ENCODE measurements at places on chromosomes 4 and X.
A peak's percentile ranks its signal among the peaks of the same experiment; 100 is the strongest.

- no peak for DNase-seq
These were observed 124.8 kb upstream of the KLF8 start for GRCh38 chrX:56107320-56107719.

- no peak for DNase-seq
These were observed 111.2 kb upstream of the GRXCR1 start for GRCh38 chr4:42781315-42781714.

DNA sequence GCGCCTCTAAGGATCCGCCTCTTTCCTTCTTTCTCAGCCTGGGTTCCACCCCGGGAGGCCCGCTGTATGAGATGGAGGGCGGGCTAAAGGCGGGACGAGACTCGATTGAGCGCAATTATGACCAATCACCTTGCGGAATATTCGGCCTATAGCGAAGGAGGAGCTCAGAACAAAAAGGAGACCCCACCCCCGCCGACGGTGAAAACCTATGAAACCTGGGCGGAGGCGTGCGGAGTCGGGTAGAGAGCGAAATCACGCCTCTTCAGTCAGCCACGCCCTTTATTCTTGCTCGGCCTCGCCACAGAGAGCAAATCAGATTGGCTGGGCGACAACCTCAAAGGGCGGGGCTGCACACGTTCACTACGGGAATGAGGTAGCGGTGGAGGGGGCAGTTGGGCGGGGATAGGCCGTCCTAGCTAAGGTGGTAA lies 615 bp upstream of the CDK16 start:
- peak; percentile 100 for DNase-seq

DNA sequence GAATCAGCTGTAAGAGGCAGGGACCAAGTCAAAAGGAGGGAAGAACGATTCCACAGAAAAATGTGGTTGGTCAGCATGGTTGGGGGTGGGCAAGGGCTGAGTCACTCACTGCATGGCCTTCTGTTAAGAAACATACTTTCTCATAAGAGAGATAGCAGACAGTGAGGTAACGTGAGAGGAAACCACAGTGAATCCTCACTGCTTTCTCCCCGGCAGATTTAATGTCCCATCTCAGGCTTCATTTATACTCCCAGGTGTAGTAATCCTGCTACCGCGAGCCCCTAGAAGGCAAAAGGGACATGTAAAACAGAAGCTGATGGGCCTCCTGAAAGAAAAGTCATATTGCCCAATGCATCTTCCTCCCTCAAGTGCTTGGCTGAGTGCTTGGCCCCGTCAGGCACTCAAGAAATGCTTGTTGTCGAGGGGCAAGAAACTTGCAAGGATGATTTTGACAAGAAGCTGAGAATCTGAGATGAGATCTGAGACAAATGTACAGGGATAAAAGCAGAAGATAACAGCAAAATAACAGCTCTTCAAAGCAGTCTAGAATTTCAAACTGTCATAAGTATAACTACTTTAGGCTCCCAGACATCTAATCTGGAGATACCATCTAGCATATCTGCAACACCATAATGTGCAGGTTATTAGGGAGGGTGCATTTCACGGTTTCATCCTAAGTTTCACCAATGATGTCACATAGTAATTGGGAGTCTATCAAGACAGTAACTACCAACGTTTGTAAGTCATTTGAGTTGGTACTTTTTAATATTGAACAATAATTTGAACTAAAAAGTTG lies 40.2 kb downstream of the SH3KBP1 start:
- peak; percentile 69 for DNase-seq

- DNase-seq, result no peak
These were observed 66.3 kb upstream of the ADGRG2 start for GRCh38 chrX:19188566-19188965.

DNA sequence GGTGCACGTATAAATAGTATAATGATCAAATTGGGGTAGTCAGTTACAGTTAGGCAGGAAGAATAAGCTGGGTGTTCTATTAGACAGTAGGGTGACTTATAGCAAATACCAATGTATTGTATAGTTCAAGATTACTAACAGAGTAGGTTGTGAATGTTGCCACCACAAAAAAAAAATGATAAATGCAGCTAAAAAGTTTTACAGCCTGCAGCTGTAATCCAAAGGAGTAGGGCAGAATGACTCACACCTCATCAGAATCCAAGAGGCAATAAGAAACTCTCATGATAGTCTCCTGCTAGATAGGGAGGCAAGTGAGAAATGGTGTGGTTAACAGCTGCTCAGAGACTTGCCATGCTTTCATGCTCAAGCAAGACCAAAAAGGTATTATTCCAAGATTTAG lies 19.6 kb upstream of the TCEAL4 start:
- no peak for DNase-seq

- peak; percentile 8 for DNase-seq
These were observed 58.2 kb upstream of the DKK2 start for GRCh38 chr4:107094332-107094731.

DNA sequence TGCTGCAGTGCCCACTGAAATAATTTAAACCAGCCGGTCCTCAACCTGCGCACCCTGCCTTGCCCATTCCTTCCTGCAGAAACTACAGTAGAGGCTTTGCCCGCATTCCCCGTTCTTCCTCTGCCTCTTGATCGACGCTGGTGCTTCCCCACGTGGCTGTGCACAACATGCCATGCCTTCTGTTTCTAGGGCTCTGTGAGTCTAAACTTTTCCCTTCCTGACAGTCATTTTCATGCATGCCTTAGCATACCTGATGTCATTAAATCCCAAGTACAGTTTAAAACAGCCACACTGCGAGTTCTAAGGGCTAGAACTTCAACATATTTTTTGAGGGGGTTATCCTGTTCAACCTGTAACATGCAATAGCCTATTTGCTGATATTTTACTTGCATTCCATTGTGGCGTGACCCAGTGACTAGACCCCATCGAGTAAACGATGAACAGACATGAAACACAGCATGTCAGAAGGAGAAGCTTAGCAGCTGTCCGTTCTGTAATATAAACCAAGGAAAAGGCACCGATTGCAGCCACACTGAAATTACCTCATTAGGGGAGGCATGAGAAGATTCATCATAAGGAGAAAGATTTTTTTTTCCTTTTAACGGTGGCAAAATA lies 232.5 kb downstream of the ARHGAP10 start:
- DNase-seq, result no peak

GRCh38 chr4:141853091-141853764 lies 216.8 kb downstream of the IL15 start:
- DNase-seq, result no peak

- DNase-seq, result no peak
These were observed 97.9 kb upstream of the METTL14 start for GRCh38 chr4:118587116-118587831.

GRCh38 chr4:48602763-48603162 lies 112.7 kb downstream of the ZAR1 start:
- no peak for DNase-seq

- DNase-seq, result no peak
These were observed 19.5 kb upstream of the SYTL5 start for GRCh38 chrX:37986893-37987292.

GRCh38 chr4:99144070-99144469 lies at the start of gene ADH4:
Gene ADH4, minus strand, starts transcription at chr4:99144297. Its CDS starts 75 bp downstream, at chr4:99144222.
- DNase-seq, result no peak

DNA sequence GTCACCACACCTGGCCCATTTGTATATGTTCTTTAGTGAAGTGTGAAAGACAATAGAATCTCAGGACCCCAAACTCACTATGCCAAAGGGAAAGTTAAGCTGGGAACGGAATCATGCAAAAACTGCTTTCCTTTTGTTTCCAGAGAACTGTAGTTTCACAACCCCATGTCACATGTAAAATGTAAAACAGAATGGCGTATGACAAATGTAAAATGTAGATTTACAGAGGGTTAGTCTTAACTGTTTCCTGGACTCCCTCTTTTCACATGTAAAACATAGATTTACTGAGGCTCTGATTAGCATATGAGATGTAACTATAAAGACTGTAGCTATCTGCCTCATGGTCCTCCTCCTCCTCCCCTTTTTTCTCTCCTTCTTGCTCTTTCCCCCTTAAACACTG lies 66.3 kb downstream of the ABLIM2 start:
- peak; percentile 16 for DNase-seq

DNA sequence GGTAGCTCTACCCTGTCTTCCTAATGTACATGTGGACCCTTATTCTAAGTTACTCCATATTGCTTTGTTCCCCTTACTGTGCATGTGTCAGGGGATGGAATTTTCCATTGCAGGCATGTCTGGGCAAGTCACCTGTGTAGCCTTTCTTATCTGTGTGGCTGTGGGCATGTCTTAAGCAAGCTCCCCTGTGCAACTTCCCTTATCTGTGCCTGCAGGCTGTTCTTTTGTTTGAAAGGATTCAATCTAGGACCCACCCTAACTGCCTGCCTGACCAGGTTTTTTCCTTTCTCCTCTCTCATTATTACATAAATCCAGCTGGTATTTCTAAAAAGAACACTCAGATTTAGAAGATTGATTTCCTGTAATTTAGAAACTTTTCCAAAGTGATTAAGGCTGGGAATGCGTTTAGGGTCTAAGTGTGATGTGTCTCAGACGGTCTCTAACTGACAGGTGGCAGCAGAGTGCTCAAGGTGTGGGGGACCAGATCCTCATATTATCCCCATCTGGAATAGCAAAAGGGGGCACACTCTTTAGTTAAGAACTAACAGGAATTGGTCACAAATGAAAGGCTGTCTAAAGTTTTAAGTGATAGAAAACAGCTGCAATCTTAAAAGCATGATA lies 198.9 kb upstream of the PPP1R2C start:
- peak; percentile 92 for DNase-seq

DNA sequence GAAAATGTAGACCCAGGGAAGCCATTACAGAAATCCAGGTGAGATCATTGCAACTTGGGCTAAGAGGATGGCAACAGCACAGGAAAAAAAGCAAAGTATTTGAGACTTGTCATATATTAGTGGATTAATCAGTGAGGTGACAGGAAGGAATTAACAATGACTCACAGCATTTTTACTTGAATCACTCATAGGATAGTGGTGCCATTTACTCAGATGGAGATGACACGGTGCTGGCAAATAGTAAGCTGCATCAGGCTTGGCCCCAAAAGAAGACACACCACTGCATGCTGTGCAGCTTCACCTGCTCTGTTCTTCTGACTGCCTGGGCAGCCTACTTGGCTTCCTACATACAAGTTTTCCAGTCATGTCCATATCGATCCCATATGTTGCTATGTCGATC lies 144.8 kb downstream of the FRYL start:
- no peak for DNase-seq

- DNase-seq, result no peak
These were observed 31.3 kb downstream of the SLIT2 start for GRCh38 chr4:20283039-20283438.

- DNase-seq, result no peak
These were observed 594.9 kb downstream of the KCTD8 start for GRCh38 chr4:43853565-43854264.

DNA sequence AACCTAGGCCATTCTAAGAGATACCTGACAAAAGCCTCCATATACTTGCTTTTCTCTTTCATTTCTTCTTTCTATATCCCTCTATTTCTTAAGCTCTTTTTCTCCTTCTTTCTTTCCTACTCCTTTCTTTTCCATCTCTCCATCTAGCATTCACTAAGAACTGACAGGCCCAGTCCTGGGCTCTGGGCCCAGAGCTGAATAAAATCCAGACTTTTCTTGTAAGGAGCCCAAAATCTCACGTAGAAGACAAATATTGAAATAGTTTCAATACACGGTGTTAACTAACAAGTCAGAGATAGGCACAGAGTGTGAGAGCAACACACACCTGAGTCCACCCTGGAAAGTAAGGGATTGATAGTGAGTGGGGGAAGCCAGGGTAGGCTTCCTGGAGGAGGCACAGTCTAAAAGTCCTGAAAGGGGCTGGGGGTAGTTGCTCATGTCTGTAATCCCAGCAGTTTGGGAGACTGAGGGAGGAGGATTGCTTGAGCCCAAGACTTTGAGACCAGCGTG lies 73.2 kb upstream of the EFNB1 start:
- no peak for DNase-seq

- no peak for DNase-seq
These were observed 286.3 kb upstream of the AGA start for GRCh38 chr4:177728361-177729152.

DNA sequence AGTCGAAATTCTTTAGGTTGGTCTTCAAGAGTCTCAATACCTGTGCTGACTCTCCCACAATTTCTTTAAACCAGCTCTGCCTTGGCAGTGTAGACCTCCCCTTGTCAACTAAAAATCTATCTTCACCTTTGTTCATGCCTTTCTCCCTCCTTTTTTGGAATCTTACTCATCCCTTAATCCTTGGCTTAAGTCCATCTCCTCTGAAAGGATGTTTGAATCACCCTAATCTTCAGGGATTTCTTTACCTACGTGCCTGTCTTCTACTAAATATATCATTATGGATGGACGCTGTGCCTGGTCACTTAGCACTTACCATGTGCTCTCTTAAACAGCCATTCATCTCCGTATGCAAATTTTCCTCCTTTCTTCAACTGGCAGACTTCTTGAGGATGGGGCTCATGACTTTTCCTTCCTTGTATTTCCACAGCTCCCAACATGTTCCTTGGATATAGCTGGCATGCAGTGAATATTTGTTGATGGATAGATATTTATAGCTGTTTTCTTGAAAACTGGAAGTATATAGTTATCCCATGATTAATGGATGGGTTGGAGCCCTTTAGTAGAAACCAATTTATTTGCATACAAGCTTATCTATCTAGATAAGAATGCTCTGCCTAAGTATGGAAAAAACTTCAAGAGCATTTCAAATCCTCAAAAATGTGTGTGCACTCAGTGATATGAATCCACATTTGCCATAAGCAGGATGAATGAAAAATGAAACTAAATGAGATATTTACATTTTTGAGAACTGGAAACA lies 166.6 kb downstream of the SPRY1 start:
- DNase-seq, result no peak

DNA sequence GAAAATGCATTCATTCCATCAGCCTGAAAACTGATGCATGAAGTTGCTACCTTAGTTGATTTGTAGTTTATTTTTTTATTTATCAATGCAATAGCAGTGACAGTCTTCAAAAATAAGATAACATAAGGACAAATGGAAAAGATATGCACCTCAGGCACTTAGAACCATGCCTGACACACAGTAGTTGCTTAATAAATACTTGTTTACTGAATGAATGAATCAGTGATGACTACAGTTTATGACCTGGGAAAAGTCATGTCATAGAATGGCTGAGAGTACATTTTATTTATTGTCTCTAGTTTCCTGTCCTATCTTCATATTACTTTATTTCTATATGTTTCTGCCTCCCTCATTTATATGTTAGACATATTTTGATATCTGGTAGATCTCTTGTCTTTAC lies 171.8 kb downstream of the TLL1 start:
- DNase-seq, result no peak

DNA sequence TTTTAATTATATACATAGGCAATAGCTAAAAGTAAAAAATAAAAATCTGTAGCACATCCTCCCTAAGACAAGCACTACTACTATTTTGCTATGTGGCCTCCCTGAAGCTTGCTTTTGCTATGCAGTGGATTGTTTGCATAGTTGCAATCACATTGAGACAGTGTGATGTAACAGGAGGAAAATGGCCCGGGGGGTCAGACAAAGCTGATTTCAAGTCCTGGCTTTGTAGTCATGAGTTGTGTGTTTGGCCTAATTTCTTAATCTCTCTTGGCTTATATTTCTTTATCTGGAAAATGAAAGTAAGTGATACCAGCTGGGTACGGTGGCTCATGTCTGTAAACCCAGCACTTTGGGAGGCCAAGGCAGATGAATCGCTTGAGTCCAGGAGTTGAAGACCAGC lies 166.6 kb downstream of the LHFPL1 start:
- DNase-seq, result no peak

- no peak for DNase-seq
These were observed 13.9 kb downstream of the QDPR start for GRCh38 chr4:17497890-17498523.

Measured in KBM-7 (cell line).